Activated CD8-positive, alpha-beta memory T cell treated with anti-CD3 and anti-CD28 coated beads, Interleukin-2, amount 10 ng/mL, durations not matched to agents 7 days and 5 days (primary cell): ENCODE measurements at places on chromosomes 5 and 9.

- no peak for DNase-seq
These were observed 82.1 kb downstream of the HRH2 start for GRCh38 chr5:175740014-175740413.

DNA sequence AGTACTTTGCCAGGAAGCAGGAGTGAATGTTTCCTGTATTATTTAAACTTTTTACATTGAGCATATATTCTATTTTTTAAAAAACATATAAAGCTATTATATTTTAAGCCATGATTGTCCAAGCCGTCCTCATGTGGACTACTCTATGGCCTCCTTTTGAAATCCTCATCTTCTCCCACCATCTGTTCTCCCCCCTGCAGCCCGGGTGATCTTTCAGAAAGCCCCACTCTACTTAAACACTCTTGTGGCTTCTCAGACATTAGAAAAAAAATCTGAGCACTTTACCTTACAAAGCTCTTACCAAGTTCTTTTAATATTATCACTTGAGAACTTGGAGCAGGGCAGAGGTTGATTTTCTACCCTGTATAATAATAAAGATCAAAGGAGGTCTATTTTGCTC lies 95.4 kb downstream of the CAVIN4 start:
- no peak for DNase-seq

GRCh38 chr9:23850690-23851629 lies 24.9 kb upstream of the ELAVL2 start:
- no peak for DNase-seq

GRCh38 chr5:463952-464351 lies 21.0 kb downstream of the EXOC3 start:
- DNase-seq, result peak; percentile 71

GRCh38 chr9:4382722-4383317 lies 83.0 kb upstream of the GLIS3 start:
- DNase-seq, result no peak

- DNase-seq, result no peak
These were observed 216.3 kb downstream of the KIAA0825 start for GRCh38 chr5:94402096-94402495.

GRCh38 chr5:72608297-72608696 lies 101.1 kb upstream of the ZNF366 start:
- DNase-seq, result no peak

GRCh38 chr5:61331407-61332357 lies at the start of gene ZSWIM6:
TSS of gene ZSWIM6 (plus strand) at chr5:61332258. CDS start at chr5:61332273, 15 bp downstream.
- peak; percentile 99 for DNase-seq

- no peak for DNase-seq
These were observed 1096.3 kb upstream of the DMAC1 start for GRCh38 chr9:8895861-8896224.

- DNase-seq, result no peak
These were observed 828.5 kb upstream of the DMAC1 start for GRCh38 chr9:8627976-8628679.

DNA sequence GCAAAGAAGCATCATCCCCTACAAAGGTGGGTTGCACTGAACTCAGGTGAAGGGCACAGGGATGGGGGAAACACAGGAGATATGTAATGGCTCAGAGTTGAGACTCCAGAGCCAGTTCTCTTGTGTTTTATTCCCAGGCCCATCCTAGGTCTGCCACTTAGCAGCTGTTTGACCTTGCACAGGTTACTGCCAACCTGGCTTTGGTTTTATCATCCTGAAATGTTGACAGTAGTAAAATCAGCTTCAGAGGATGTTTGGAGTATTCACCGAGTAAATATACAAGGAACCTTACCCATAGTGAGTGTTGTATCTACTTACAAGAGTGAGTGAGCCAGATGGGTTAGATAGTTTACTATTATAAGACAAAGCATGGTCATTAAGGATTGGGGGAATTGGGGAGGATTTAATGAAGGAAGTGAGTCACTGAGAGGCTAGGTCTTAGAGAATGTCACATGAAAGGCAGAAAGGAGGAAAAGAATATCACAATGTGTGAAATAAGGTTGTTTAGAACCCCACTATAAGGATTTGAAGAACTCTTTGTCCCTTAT lies 141.3 kb downstream of the MAN2A1 start:
- DNase-seq, result no peak

GRCh38 chr9:100317706-100318105 lies 35.0 kb downstream of the TEX10 start:
- DNase-seq, result no peak

DNA sequence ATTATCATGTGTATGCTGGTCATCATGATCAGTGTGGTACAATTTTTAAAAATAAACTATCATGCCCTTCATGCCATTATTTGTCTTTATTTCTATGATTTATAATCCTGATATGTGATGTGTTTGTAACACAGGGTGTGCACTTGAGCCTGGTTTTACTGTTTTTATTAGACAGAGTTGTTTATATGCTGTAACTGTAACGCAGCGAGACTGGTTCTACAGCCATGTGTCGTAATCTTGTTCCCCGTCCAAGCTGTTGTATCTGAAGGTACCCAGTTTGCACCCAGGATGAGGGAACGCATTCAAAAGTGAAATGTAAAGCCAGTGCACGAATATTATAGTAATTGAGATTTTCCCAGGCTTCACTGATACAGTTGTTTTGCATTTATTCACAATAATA lies 28.2 kb downstream of the SNX18 start:
- no peak for DNase-seq

DNA sequence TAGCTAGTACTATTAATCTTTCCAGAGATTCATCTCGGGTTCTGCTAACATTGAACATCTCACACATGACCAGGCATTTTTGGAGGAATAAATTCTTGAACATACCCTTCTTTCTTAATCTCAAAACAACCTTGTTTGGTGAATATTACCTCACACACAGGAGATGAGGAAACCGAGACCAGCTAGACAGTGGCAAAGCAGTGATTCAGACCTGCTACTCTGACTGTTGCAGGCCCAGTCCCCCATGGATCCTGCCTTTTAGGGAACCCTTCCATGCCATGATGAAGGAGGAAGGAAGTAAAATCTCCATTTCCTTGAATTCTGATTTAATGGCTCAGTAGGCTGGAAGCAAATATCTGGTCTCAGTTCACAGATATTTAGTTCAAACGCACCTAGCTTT lies 2.6 kb downstream of the PCSK5 start:
- DNase-seq, result no peak

- no peak for DNase-seq
These were observed 171.9 kb downstream of the GAPVD1 start for GRCh38 chr9:125433461-125434011.

GRCh38 chr5:133387621-133388020 lies 224.7 kb downstream of the FSTL4 start:
- peak; percentile 36 for DNase-seq

- no peak for DNase-seq
These were observed 17.7 kb downstream of the C9orf40 start for GRCh38 chr9:74935008-74935407.

- no peak for DNase-seq
These were observed 23.3 kb upstream of the ZSWIM6 start for GRCh38 chr5:61308712-61309111.

GRCh38 chr5:65913519-65913918 lies 12.9 kb upstream of the ERBIN start:
- no peak for DNase-seq

GRCh38 chr5:9869616-9870288 lies 239.6 kb upstream of the TAS2R1 start:
- no peak for DNase-seq

DNA sequence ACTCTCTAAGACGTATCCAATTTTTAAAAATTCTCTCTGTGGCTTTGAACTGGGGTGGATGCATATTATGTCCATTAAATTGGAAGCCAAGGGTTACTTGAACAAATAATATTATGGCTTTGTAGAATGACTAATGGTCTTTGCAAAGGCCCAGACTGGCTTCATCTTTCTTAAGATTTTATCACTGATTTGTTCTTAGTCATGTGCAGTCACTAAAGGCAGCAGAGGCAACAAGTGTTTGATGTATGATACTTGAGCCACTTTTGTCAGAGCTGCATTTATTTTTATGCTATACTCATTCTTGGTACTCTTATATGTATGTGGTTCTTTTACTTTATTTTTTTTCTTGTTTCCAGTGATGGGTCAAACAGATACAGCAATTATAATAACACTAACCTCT lies 152.2 kb downstream of the NR2F1-AS1 start:
- no peak for DNase-seq

DNA sequence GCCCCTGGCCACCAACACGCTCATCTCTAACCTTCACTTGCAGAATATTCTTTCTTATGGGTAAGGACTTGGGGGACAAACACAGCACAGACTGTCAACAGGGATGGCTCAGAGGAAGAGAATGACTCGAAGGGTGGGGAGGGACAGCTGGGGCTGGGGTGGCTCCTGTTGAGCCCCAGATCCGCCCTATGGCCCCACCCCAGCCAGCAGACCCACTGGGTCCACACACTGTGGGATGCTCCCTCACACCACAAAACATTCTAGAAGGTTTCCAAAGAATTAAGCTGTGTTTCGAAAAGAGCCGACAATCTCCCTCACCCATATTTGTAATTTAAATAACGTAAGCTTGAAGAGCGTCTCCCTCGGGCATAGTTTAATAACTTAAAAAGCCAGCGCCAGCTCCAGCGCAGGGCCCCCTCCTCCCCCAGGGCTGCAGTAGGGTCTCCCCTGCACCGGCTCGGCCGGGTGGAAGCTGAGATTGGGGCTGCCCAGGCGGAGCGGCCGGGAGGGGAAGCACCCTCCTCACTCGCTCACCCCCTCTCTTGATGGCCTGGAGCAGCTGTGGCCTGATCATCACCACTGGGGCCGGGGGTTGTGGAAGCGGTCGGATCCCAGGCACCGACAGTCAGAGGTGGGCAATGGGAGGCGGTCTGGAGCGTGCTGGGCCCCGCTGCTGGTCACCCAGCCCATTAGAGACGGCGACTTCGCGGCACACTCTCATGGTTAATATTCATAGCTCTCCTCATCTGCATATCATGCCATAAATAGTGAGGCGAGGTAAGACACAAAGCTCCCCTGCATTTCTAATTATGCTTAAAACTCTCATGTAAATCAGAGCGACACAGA lies 37.6 kb downstream of the NACC2 start:
- DNase-seq, result no peak

- DNase-seq, result no peak
These were observed 60.4 kb downstream of the CSNK1A1 start for GRCh38 chr5:149490599-149491485.

DNA sequence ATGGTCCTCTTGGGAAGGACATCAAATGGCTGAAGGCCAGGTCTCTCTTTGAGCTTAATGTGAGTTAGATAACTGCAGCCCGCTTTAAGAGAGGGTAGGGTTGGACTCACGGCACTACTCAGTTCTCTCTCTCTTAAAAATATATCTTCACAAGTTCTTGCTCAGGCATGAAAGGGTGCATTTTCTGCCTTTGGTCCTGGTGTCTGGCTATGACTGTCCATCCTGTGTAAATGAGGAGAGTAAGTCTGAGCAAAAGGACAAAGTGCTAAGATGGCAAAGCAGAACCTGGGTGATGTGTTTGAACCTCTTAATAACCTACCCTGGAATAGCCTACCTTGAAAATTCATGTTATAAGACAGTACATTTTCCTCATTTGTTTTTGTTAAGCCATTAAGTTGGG lies 293.4 kb downstream of the PDE4D start:
- DNase-seq, result no peak

DNA sequence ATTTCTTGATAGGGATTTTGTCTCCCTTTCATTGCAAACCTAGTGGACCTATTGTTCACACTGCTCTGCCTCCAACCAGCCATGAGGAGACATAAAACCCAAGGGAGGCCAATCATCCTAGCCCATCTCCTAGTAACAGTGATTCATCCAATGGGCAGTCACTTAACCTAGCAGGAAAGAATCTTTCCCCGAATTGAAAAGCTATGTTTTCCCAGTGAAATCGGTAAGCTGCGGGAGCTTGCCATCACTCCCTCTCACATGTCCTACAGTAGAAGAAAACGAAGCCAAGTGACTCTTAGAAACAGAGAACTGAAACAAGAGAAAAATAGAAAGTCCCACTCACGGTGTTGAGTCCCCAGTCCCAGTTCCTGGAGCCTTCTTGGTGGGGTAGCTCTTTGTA lies 123.3 kb downstream of the SUSD1 start:
- DNase-seq, result no peak

DNA sequence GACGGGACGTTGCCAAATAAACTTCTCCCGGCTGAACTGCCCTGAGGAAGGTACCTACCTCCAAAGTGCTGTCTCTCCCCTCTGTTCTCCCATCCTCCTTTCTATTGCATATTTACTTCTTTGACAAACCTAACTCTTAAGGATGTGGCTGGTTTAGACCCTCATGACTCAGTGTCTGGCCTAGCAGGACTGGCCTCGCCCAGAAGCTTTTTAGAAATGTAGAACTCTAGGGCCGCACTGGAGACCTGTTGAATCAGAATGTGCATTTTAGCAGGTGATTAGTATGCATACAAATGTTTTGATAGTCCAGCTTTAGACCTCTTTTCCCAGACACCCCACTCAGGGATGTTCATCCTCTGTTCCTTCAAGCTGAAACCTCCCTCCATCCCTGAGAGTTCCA lies 335.9 kb downstream of the PIK3R1 start:
- DNase-seq, result no peak

DNA sequence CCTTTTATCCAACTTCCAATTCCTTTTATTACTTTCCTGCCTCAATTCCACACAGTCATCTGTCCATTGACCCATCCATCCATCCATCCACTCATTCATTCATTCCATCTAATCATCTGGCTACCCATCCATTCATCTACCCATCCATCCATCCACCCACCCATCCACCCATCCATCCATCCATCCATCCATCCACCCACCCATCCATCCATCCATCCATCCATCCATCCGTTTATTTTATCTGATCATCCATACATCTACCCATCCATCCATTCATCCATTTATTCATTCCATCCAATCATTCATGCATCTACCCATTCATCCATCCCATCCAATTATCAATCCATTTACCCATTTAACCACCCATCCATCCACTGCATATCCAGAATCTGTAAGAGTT lies 11.6 kb downstream of the PAEP start:
- no peak for DNase-seq

GRCh38 chr5:155430192-155430591 lies 416.6 kb downstream of the KIF4B start:
- DNase-seq, result no peak

- no peak for DNase-seq
These were observed 10.4 kb upstream of the MAPK9 start for GRCh38 chr5:180302256-180302655.

DNA sequence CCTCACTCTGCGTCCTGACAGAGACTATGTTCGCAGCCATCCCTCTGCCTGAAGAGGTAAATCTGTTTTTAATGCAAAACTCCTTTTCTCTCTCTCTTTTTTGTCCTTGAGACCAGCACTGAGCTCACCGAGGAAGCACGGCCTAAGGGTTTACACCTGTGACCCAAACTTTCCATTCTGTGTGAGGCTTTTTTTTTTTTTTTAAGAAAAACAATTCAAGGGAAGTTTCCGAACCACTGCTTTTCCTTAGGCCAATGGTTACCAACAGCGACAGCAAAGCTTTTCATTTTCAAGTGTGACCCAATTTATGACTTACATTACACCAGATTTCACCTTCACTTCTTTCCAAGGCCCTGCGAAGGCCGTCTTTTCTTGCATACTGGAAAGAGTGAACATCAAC lies 205.9 kb downstream of the EFNA5 start:
- no peak for DNase-seq

DNA sequence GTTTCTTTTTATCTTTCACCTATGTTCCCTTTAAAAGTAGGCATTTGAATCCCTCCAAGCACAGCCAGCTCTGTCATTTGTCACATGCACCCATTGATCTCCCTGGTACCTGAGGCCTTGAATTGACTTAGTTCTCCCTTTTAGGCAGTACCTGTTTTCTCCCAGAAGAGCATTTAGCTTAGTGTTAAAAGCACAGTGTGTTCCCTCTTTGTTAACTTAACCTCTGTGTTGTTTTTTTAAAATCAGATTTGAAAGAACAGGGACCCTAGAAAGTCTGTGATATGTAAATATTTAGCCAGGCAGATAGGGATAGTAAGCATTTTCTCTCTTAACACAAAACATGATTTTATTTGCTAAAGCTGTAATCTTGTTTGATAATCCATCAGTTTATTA lies 113.8 kb upstream of the SPATA31D4 start:
- no peak for DNase-seq
